ENCODE measurements at places on chromosomes 4 and X.
A peak's percentile ranks its signal among the peaks of the same experiment; 100 is the strongest.

DNA sequence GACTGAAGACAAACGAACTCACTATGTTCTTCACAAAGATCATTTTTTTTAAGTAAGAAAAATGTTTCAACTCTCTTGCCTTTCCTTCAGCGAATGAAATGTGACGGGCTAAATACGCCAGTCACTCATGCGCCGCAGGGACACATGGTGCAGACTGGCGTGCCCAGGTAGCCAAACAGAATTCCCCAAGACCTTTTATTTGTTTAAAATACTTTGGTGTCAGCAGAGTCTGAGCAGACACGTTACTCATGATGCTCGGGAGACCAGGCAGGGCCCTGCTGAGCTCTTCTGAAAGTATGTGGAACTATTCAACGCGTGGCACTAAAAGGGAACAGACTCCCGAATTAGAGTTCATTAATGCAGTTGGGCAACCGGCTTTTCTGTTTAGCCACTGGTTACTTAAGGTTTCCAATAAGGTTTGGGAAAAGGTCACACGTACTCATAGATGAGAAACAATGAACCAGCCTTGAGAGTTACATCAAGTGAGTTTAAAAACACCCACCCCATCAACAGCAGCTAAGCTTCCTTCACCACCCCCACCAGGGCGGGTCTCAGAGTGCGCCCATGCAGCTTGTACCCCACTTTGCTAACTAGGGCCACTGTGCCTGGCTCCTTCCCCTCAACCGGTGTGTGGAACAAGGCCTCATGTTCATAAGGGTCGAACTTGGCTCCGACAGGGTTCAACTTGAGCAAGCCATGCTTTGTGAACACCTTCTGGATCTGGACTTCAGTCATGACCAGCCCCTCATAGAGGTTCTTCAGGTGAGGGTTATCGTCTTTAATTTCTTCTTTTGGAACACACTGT lies 7.3 kb downstream of the GRPEL1 start:
- no peaks in the 10 kb centered on the region for H3K27me3 ChIP-seq
- no peaks in the 10 kb centered on the region for H3K4me1 ChIP-seq
- peaks cover 47% of the 10 kb centered on the region for H3K36me3 ChIP-seq
- DNase-seq: no peak
- H3K4me3 ChIP-seq: no peak overlapping the region
- H3K27ac ChIP-seq: no peak overlapping the region

DNA sequence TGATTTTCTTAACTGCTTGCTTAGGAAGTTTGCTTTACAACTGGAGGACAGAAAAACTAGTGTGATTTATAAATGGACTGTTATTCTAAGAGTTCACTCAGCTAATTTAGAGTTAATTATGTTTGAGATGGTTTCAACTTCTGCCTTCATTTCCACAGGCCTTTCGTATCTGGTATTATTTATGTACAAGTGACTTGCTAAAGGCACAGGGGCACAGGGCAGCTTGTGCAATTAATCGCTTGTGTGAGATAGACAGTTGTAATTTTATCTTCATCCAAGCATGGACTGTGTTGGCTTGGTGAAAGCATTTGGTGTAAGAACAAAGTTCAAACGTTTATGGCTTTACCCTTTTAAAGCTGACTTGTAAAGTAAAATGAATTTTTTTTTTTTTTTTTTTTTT lies 38.3 kb downstream of the GPAT3 start:
- H3K27ac ChIP-seq: peak overlapping the region; percentile 45
- H3K4me1 ChIP-seq: no peaks in the 10 kb centered on the region
- no peaks in the 10 kb centered on the region for H3K27me3 ChIP-seq
- H3K4me3 ChIP-seq: no peak overlapping the region

DNA sequence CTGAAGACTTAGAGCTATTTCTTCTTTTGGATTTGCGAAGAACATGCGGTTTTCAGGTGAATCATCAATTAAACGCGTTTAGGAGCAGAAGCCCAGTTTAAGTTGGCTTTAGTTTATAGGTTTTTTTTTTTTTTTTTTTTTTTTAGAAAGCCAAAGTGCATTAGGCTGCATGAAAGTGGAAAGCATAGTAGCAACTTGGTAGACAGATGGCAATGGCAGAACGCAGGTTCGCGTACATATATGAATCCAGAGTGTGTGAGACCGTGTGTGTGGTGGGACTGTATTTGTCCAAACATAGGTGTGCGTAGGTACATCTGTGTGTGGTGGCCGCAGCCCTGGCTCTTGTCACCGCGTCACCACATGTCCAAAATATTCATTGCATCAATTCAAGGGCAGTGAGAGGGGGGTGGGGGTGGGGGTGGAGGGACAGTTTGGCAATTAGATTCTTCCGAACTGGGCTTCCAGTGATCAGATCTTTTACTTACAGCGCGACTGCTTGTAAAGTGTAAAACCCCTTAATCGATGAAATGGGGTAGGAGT lies 901 bp downstream of the JADE1 start:
- H3K27me3 ChIP-seq: no peaks in the 10 kb centered on the region
- peak overlapping the region; percentile 90 for H3K27ac ChIP-seq
- H3K36me3 ChIP-seq: no peaks in the 10 kb centered on the region
- H3K4me1 ChIP-seq: peaks cover 20% of the 10 kb centered on the region
- DNase-seq: peak; percentile 55

DNA sequence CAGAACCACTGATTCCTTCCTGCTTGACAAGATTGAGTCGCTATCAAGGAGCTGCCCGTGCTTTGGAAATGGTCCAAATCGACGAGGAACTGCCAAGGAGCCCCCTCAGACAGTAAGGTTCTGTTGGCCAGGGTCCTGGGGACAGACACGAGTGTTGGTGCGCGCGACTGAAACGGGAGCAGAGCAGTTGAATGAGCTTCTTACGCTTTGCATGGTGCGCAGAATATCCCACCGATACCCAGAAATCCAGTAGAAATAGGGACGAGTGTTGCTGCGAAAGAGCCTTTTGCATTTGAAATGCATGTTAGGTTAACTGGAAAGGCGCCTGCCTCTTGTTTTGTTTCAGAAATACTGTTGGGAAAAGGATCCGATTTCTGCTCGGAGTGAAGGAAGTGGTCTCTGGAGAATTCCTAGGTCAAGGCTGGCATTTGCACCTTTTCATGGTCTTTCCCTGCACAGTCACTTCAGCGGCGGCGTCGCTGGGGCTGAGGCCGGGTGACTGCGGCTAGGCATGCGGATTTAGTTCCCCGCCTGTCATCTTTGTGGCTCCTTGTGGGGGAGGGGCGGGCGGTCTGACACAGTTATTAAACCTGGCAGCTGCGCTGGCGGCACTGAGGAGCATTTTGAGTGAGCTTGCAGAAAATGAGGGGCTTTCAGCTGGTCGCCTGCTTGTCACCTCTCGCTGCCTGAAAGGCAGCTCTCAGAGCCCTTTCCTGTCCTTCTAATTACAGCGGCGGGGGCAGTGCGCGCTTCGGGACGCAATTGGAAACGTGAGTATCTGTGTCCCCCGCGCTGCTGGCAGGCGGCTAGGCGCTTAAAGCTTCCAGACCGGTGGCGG lies 51.5 kb upstream of the TRIM2 start:
- no peaks in the 10 kb centered on the region for H3K27me3 ChIP-seq
- peaks cover 7% of the 10 kb centered on the region for H3K4me1 ChIP-seq
- H3K4me3 ChIP-seq: peak overlapping the region; percentile 43
- peak; percentile 77 for DNase-seq
- peak overlapping the region; percentile 77 for H3K27ac ChIP-seq

DNA sequence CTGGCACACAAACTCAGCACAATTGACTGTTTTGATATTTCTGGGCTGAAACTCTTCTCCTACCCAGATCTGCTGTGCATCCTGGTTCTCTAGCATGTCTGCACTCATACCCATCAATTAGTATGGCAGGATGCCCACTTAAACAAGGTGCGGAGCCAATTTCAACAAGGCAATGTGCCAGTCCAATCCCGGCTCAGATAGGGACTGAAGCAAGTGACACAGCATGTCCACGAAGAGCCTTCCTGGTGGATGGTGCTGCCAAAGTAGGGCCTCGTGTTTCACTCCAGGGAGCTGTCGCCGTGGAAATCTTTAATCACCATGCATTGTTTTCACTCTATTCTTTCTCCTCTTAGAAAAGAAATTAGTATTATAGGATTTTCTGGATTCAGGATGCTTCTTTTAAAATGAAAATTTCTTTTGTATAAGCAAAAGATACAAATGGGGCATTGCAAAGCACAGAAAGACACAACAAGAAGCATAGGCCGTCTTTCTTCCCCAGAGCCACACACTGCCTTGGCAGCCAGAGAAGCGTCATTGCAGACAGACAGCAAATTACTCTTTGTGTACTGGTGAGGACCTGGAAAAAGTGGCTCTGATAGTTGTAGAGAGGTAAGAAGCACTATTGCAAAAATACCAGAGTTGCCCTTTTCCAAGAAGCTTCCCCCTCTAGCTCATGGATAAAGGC lies 40.6 kb upstream of the LSM6 start:
- no peak overlapping the region for H3K4me3 ChIP-seq
- H3K36me3 ChIP-seq: no peaks in the 10 kb centered on the region
- H3K27me3 ChIP-seq: no peaks in the 10 kb centered on the region
- H3K4me1 ChIP-seq: no peaks in the 10 kb centered on the region
- no peak overlapping the region for H3K27ac ChIP-seq

GRCh38 chr4:109552237-109552636 lies 7.8 kb upstream of the MCUB start:
- no peaks in the 10 kb centered on the region for H3K4me1 ChIP-seq
- no peaks in the 10 kb centered on the region for H3K36me3 ChIP-seq
- no peaks in the 10 kb centered on the region for H3K27me3 ChIP-seq
- no peak overlapping the region for H3K27ac ChIP-seq
- H3K4me3 ChIP-seq: no peak overlapping the region
- DNase-seq: no peak
